ENCODE measurements at places on chromosomes 6 and 20. TPM values are rescaled to one million over a fixed set of nuclear protein-coding genes. Genes with fewer than 3 reads are reported as not detected.

Gene SOBP
- 1.2 TPM for total RNA-seq

Gene TRAPPC3L
- total RNA-seq = not detected

Gene BICRAL
- 2.8 TPM for total RNA-seq

Gene WFDC2
- total RNA-seq = 0.15 TPM

Gene CLVS2
- total RNA-seq = 0.07 TPM

Gene THBS2
- total RNA-seq = 0.17 TPM

Gene PBOV1
- not detected for total RNA-seq

Gene SRC
- total RNA-seq = 186 TPM

Gene EYA4
- total RNA-seq = 13.7 TPM

Gene C6orf15
- not detected for total RNA-seq

Gene PRR3
- total RNA-seq = 15.0 TPM

Gene CRIP3
- 0.83 TPM for total RNA-seq

Gene TPBG
- total RNA-seq = 54.1 TPM

All from A549 treated with DMSO at 1 μM for 4 hours (cell line).